ENCODE measurements at places on chromosomes 2 and 18.

DNA sequence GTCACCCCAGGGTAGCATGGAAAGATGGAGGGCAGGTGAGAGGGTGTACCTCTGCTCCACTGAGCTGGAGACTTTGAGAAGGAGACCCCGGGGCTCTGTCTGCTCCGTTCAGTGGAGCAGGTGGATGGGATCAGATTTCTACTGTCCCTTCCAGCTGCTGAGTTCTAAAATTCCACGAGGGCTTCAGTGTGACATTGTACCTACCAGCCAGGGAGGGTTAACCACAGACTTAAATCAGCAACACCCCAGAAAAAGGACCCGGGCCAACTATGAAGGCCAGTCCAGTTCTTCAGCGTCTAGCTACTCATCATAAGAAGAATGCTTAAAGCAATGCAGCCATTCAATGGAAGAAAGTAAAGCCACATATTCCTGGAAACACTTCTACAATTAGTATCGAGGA, 23.8 kb downstream of the STAT1 start:
- no peak for DNase-seq

DNA sequence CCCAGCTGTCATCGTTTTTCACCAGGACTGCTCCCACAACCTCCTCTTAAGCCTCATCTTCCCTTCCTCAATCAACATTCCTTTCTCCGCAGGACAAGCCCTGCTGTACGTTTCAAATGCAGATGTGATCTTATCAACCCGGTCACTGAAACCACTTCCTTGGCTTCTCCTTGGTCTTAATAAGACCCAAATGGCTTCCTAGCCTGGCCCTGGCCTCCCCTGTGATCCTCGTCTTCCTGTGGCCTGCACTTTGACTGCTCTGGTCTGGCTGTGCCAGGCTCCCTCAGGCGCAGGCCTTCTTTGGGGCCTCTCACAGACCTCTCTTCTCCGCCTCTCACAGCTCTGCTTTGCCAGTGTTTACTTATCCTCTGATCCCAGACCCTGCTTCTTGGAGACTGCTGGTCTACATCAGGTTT, 4.7 kb upstream of the ADNP2 start:
- no peak for DNase-seq

DNA sequence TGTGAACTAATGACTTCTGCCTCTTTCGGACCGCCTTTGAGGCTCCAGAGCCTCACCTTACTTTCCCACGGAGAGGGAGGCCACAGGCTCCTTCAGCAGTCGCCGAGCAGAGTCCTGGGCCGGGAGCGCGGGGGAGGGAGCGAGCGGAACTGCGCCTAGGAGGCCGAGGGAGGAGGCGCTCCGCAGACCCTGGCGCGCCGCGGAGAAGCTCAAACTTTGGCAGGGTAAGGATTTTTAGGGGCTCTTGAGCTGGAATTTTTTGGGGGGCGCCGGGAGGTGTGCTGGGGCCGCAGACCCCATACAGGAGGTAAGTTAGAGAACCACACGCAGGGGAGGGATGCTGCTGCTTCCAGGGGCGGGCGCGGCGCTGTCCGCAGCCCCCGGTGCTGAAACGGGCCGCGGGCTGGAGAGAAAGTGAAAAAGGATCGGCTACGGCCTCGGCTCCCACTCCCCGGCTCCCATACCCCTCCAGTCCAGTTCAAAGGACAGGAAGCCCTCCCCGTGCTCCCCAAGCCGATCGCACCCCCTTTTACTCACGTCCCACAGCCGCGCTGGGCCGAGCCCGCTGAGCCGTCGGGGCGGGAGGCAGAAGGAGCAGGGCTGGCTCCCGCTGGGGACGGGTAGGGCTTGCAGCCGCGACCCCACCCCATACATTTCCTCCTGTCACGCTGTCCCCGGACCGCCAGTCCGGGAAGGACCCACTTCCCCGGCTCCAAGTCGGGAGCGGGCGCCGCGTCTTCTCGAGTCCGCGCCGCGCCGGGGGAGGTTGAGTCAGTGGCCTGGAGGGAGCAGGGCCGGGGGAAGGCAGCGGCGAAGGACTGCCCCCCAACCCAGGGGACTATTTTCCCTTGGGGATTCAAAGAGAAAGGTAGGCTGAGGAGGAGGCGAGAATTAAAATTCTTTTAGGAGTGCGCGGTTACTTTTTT, at the start of gene CNGA3:
CNGA3 (plus strand) TSS at position 146 of the 926 bp plus-strand sequence. CDS start 23,520 bp downstream, outside the sequence.
- DNase-seq, result no peak

DNA sequence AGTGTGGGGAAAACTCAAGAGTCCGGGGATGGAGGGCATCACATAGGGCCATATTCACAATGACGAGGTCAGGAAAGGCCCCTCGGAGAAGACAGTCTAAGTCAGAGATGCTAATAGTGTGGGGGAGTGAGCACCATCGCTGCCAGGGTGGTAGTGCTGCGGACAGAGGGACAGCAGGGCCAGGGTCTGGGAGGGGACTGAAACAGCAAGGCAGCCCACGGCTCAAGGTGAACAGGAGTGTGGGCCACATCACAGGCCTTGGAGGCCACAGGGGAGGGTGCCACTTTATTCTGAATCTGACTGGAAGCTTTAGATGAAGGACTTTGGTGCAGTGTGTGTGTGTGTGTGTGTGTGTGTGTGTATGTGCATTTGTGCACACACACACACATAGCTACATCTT, 130.9 kb upstream of the GLI2 start:
- DNase-seq, result no peak

DNA sequence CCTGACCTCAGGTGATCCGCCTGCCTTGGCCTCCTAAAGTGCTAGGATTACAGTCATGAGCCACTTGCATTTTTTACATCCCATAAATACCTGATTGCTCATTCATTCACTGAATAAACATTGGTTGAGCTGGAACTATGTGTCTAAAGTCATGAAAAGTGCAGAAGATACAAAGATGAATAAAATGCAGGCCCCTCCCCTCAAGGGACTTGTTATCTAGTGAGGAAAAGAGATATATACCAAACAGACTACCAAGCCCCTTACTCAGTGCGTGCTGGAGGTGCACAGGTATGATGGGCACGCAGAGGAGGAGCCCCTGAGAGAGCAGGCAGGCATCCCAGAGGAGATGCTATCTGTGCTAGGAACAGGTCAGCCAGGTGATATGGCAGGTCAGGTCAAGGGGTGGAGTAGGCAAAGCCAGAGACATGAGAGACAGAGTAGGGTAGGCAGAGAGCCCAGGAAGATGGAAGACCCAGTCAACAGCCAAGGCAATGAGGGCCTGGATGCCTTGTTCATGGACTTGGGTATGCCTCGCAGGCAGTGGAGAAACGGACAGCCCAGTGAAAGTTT, 7.7 kb downstream of the FHL2 start:
- DNase-seq, result no peak

- DNase-seq, result no peak
Measured at GRCh38 chr2:48927355-48927754, 171.8 kb upstream of the LHCGR start.

DNA sequence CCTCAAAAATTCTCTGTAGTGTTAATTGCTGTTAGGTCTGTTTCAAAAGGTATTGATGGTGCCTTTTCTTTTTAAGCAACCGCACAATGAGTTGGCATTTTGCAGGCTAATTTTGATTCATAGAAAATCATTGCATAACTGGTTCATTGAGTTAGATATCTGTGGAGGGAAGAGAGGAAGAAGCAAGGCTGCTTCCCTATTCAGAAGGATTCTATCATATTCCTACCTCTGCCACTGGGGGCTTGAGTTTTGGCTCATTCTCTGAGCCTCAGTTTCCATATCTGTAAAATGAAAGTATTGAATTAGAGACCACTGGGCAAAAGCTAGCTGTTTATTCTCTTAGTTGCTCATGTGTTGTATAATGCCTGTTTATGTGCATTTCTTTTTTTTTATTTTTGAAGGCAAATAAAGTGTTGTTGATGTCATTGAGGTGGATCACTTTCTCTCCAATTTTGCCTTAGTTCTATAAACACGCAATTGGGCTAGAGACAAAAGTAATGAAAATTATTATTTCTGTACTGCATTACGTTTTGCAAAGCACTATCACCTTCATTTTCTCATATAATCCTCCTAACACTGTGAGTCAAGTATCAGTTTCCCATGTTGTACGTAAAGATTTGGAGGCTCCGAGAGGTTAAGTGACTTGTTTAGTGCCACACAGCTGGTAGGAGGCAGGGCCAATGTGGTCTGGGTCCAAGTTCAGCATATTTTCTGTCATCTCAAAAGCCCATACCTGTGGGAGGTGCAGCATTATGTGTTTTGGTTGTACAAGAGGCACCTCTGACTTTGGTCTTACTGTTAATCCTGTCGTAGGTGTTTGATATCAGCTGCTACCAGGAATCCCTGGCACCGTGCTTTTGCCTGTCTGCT, 5.9 kb downstream of the TRIB2 start:
- no peak for DNase-seq
